Frontal cortex (tissue), 4 donors: ENCODE measurements at places on chromosomes 12 and 14.

- no peak for DNase-seq
These were observed 3.1 kb downstream of the FKBP4 start for GRCh38 chr12:2797721-2798418.

- no peak for DNase-seq
These were observed 108.2 kb upstream of the SLC38A4 start for GRCh38 chr12:46933947-46934346.

DNA sequence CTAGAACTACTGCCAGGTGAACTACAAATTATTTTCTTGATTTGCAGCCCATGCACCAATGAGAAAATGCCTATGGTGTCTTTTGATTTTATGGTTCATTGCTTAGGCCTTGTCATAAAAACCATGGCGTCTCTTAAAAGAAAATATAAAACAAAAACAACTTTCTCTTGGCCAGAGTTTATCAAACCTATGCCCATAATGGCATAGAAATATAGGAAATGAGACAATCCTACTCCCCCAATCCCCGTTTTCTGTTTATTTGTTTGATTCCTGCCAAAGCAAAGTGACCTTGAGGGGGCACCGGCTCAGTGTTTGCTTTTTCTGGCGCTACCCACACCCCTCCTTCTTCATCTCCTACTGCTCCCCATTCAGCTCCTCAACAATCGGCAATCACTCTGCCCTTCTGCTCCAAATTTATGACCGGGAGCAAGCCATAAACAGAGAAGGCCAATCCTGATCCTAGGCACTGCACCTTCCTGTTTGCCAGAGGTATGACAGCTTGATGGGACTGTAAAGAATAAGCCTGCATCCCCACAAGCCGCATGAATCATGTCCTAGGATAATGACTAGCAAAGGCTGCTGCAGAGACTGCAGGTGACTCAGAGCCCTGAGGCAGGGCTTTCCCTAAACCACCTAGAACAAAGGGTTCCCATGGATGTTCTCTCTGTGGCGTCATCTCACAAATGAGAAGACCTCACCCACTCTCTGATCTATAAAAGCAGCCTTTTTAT, 874.9 kb downstream of the NRXN3 start:
- DNase-seq = peak; percentile 11

DNA sequence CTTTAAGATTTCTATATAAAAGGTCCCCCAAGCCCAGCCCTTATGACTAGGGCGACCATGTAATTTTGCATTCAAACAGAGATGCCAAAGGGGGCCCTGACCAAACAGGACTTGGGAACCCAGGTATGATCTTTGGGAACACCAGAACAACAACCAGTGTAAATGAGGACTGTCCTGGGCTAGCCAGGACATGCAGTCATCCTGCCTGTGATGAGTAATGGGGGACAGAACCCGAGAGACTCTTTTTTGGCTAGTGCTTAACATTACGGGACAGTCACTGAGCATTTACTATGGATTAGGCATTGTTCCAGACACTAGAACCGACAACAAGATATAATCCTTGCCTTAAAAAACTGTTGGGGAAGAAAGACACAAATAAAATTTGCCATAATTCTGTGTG, 337.3 kb downstream of the CACNA1C start:
- DNase-seq = no peak

- DNase-seq = peak; percentile 10
These were observed 1.5 kb downstream of the PDZRN4 start for GRCh38 chr12:41189395-41190251.

DNA sequence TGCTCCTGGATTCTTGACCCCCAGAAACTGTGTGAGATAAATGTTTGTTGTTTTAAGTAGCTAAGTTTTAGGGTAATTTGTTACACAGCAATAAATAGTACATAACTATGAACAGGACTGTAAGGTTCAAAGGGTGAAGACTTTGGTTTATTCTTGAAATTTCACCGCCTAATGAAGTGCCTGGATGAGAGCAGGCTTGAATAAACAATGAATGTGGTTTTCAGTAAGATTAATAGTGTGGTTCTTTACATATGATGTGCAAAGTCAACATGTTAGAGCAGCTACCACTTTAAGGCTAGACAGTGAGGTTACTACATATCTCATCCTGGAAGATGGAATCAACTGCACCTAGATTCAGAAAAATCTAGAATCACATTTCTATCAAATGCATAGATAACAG, 145.2 kb upstream of the BTG1 start:
- no peak for DNase-seq

DNA sequence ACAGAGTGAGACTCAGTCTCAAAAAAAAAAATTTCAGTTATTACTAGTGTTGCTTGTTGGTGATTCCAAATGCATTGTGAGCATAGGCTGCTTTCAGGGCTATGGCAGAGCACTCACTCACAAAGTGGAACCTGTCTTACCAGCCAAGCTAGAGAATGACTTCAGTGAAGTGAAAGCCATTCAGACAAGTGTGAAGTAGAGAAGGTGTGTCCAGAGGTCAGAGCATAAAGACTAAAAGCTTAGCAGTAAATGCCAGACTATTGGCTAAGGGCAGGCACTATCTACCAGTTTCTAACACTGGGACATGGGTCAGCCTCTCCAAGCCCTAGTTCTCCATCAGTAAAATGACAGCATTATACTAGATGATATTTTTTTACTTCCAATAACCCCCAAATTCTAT, 12.7 kb downstream of the PPP1R36 start:
- no peak for DNase-seq

- no peak for DNase-seq
These were observed 18.9 kb downstream of the BICD1 start for GRCh38 chr12:32125455-32126084.

DNA sequence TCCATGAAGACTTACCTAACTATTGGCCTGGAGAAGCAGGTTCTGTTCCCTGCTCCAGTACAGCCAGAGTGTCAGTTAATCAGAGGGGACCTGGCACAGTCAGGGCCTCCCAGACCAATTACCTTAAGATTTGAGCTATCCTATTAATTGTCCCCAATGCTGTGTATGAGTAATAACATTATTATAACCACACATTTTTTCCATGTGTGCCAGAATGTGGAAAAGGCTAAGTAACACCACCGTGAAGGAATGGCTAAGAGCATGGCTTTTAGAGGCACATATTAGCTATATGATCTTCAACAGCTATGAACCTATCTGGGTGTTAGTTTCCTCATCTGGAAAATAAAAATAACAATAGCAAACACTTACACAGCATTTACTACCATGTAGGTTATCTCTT, 111.1 kb upstream of the RAP1B start:
- DNase-seq = no peak

- DNase-seq = peak; percentile 73
These were observed 49.6 kb downstream of the LRCOL1 start for GRCh38 chr12:132560614-132561426.

GRCh38 chr12:89393551-89394121, 41.3 kb upstream of the DUSP6 start:
- DNase-seq = no peak

DNA sequence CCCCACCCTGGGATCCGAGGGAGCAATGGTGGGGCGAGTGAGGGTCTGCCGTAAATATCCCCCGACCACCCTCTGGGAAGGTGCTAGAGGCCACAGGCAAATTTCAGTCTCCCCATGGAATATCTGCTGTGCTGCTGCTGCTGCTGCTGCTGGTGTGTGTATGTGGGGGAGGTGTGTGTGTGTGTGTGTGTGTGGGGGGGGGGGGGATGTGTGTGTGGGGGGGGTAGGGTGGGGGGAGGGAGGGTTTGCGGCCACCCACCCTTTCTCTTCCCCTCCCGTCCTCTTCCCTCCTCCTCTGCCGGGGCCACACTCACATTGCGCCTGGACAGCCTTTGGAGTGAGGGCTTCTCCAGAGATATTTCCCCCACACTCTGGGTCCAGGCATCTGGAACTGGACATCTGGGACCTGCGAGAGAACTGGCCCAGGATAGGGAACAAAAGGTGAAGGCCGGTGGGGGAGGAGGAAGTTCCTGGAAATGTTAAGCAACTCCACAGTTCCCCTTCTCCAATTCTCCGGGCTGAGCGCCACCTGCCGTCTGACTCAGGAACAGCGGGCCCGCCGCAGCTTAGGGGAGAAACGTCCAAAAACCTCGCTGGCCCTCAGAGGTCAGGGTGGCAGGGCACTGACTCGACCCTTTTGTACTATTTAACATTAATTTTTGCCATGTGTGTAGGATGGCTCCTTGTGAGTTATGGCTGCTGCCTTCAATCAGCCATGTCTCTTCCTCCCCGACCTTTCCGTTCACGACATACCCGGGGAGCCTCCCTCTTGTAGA, at the start of gene C1RL:
TSS of gene C1RL (minus strand) at position 419 of the 776 bp plus-strand sequence. CDS start at position 385, 34 bp downstream.
- DNase-seq = peak; percentile 73

- DNase-seq = no peak
These were observed 3.6 kb upstream of the NPAS3 start for GRCh38 chr14:32934881-32935633.

- no peak for DNase-seq
These were observed 136.5 kb upstream of the CCND2 start for GRCh38 chr12:4137015-4137414.

DNA sequence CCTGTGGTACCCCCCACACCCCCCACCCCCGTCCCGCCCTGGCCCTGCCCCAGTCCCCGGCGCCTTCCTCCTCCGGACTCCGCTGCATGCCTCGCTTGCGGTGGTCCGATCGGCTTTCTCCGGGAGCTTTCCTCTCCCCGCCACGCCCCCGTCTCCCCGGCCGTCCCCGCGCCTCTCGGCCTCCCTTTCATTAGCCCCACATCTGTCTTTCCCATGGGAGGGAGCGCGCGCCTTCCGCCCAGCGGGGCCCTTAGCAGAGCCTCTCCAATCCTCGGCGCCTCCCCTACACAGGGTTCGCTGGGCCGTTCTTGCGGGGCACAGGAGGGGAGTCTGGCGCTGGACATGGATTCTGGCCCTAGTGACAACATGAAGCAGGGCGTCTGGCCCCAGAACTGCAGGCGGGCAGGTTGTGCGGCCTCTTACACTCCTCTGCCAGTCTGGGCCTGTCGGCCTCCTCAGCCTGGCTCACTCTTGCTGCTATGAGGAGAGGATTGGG, 1.5 kb upstream of the EFS start:
- peak; percentile 62 for DNase-seq

DNA sequence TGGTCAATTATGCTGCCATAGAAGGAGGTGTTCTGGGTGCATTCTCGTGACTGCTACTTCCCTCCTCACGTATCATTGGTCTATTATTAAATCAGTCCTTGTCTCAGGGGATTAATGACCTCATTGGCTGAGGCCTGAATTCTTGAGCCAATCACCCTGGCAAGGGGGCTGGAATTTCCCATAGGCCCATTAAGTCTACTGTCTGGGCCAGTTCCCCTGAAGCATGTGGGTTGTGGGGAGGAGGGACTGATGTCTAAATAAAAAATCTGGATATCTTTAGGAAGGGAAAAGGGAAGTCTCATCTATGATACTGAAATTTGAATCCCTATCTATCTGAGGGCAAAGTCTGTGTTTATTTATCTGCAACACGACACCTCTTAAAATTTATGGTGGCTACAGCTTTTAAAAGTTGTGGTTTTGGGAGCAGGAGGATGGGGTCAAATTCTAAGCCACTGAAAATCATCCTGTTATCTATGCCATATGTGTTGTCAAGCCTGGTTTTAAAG, 71.9 kb downstream of the DYRK2 start:
- DNase-seq = no peak

GRCh38 chr12:24364921-24365320, 415.5 kb upstream of the SOX5 start:
- no peak for DNase-seq

- DNase-seq = no peak
These were observed 82.3 kb downstream of the DENND5B start for GRCh38 chr12:31508436-31509150.

GRCh38 chr14:54625112-54625511, 58.2 kb downstream of the SAMD4A start:
- DNase-seq = no peak

- no peak for DNase-seq
These were observed 29.9 kb downstream of the BTBD7 start for GRCh38 chr14:93302688-93303581.

GRCh38 chr12:12723681-12724420, 6.7 kb downstream of the CDKN1B start:
- DNase-seq = peak; percentile 39
